ENCODE measurements at places on chromosomes 2 and 18.

DNA sequence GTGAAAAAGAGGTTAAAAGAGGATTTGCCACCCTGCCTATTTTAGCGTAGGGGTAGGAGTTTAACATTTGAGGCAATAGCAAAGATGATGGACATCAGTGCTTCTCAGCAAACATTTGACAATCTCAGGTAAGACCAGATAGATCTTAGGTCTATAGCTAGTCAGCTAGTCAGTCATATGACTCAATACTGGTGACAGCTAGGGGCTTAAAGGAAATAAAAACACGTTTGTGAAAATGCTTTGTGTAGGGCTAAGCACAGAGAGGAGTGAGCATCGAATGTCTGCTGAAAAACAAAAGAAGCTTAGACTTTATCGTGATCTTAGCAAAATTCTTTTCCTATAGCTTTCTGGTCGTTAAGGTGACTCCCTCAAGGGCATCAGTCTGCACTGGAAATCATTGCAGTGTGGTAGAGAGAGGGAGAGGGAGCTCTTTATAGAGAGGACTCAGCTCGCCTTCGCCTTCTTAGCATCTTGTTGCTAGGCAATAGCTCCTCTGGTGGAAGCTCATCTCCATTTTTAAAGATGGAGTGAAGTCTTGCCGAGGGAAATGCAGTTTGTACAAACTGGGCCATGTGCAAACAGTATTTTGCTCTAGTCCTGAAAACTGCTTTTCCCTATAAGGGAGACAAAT is 62.8 kb upstream of the SLC38A11 start:
- DNase-seq = peak; percentile 21

DNA sequence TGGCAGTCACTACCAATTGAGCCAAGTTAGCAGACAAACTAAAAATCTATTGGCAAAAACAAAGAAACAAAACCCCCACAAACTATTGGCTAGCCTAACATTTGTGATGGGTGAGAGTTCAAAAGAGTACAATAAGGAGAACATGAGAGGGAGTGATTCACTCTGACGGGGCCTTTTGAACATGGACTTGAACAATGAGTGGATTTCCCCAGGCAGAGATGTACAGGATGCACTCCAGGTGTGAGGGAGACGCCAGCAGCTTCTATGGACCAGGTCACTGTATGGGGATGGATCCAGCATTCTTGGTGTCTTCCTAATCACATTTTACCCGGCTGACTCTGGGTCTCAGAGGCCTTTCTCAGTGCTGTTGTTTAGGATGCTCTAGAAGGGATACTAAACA is 167.5 kb upstream of the SMAD2 start:
- DNase-seq = no peak

- no peak for DNase-seq
Measured at GRCh38 chr2:80057956-80058355, 246.6 kb downstream of the LRRTM1 start.

- no peak for DNase-seq
Measured at GRCh38 chr18:34867520-34867919, 157.4 kb downstream of the DTNA start.
